Sigmoid colon (tissue), 7 donors: ENCODE measurements at places on chromosomes 12 and 14. TPM values are rescaled to one million over a fixed set of nuclear protein-coding genes. Genes with fewer than 3 reads are reported as not detected.
A peak's percentile ranks its signal among the peaks of the same experiment; 100 is the strongest.

Gene PROX2
- total RNA-seq, result 0.16 TPM

DNA sequence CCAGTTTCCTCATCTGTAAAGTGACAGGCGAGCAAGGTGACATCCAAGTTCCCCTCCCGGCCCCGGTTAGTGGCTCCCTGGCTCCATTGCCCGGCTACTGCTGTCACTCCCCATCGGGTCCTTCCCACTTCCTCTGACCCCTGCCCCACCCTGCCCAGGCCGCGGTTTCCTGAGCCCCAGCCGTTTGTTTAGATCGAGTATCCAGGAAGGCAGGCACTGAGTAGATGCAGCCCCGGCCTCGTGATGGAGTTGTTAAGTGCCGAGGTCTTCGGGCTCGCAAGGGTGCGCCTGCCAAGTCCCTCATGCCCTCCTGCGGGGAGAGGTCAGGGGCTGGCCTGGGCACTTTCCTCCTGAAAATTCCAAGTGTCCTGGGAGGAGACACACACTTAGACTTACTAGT is 55.4 kb downstream of the TEAD4 start:
- H3K27me3 ChIP-seq, result no peaks in the 10 kb centered on the region
- H3K4me1 ChIP-seq, result no peaks in the 10 kb centered on the region
- no peak overlapping the region for H3K4me3 ChIP-seq
- H3K36me3 ChIP-seq, result no peaks in the 10 kb centered on the region
- no peak for DNase-seq

GRCh38 chr12:57330992-57331391 is 80.0 kb upstream of the STAC3 start:
- no peak for DNase-seq
- no peak overlapping the region for H3K4me3 ChIP-seq
- H3K4me1 ChIP-seq, result no peaks in the 10 kb centered on the region
- H3K27me3 ChIP-seq, result no peaks in the 10 kb centered on the region
- H3K36me3 ChIP-seq, result no peaks in the 10 kb centered on the region
- H3K27ac ChIP-seq, result no peak overlapping the region

Gene C14orf132
- 10.4 TPM for total RNA-seq

Gene NOVA1
- total RNA-seq, result 32.4 TPM

DNA sequence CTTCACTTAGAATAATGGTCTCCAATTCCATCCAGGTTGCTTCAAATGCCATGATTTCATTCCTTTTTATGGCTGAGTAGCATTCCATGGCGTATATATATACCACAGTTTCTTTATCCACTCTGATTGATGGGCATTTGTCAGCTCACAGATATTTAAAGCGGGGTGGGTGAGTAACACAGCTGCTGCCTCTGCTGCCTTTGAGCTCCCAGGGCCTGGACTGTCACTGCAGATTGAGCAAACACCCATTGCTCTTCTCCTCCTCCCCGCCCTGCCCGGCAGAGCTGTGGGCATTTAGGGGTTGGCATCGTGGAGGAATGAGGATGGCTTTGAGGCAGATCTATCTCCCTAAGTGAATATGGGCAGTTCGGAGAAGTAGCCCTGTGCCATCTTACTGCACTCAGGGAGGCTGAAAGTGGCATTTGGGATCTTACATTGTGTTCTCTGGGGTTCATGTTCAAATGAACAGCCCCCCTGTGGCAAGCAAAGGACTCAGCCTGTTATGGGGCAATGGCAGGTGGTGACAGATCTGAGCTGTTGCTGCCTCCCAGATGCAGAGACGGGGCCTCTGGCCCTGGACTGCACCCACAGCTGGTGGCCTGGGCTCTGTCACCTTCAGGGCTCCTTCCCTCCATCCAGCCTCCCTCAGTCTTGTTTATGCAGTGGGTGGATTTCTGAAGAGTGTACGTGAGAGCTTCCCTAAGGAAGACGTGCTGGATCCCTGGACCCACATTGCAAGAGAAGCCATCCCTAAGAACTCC is 4.9 kb downstream of the RFLNA start:
- H3K27ac ChIP-seq, result no peak overlapping the region
- H3K27me3 ChIP-seq, result peaks cover 6% of the 10 kb centered on the region
- no peaks in the 10 kb centered on the region for H3K36me3 ChIP-seq
- no peak overlapping the region for H3K4me3 ChIP-seq
- DNase-seq, result no peak

GRCh38 chr12:9880532-9881078 is 684 bp upstream of the KLRF2 start:
- no peaks in the 10 kb centered on the region for H3K4me1 ChIP-seq
- no peak for DNase-seq
- H3K36me3 ChIP-seq, result no peaks in the 10 kb centered on the region

DNA sequence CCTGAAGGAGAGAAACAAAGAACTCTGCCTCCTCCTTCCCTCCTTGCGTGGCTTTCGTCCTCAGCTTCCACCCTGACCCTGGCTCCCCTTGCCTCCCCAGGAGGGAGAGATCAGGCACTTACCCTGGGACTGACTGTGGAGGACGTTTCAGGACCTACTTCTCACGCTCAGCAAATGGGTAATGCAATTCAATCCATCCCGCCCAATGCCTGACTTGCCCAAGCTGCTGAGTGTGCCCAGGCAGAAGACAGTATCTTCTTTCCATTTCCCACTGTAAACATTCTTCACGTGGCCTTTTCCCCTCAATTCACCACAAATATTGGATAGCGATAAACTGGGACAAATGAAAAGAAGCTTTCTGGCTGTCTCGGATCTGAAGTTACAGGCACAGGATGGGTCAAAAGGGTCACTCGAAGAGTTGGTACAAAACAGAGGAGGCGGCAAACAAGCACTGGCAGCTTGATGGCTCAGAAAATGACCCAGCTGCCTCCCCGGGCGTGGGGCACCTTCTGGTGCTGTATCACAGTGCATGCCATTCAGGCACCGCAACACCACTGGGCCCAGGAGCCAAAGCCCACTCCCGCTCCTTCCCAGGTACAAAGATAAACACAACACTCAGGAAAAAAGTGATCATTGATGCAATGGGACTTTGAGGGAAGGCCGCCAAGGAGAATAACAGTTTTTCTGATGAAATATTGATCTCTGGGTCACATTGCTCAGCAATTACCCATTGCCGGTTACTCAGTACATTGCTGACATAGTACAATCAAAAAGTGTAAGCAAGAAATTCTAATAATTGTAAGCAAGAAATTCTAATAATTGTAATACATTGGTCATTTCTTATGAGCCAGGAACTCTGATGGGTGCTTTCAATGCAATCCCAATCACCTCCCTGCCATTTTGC is 65.8 kb downstream of the TRIM9 start:
- no peaks in the 10 kb centered on the region for H3K27me3 ChIP-seq
- no peaks in the 10 kb centered on the region for H3K36me3 ChIP-seq
- no peak overlapping the region for H3K27ac ChIP-seq
- H3K4me3 ChIP-seq, result no peak overlapping the region

Gene LMNTD1
- not detected for total RNA-seq

GRCh38 chr14:29097476-29097875 is 330.9 kb downstream of the FOXG1 start:
- H3K4me3 ChIP-seq, result no peak overlapping the region
- no peak for DNase-seq
- no peaks in the 10 kb centered on the region for H3K4me1 ChIP-seq
- no peaks in the 10 kb centered on the region for H3K36me3 ChIP-seq
- no peaks in the 10 kb centered on the region for H3K27me3 ChIP-seq

Gene IKZF4
- total RNA-seq, result 3.2 TPM

- peak overlapping the region; percentile 50 for H3K27ac ChIP-seq
- H3K4me1 ChIP-seq, result no peaks in the 10 kb centered on the region
- H3K36me3 ChIP-seq, result peaks cover 30% of the 10 kb centered on the region
- DNase-seq, result no peak
- H3K27me3 ChIP-seq, result no peaks in the 10 kb centered on the region
Measured at GRCh38 chr12:27319409-27319808, 13.2 kb upstream of the BMAL2 start.

GRCh38 chr14:105398726-105399465 is 558 bp downstream of the TEX22 start:
- no peaks in the 10 kb centered on the region for H3K27me3 ChIP-seq
- peaks cover 26% of the 10 kb centered on the region for H3K36me3 ChIP-seq
- peak overlapping the region; percentile 84 for H3K27ac ChIP-seq
- DNase-seq, result no peak

Gene VDR
- 1.2 TPM for total RNA-seq

Gene DEGS2
- 0.49 TPM for total RNA-seq

Gene PRH2
- total RNA-seq, result not detected

Gene INHBE
- total RNA-seq, result 0.36 TPM

DNA sequence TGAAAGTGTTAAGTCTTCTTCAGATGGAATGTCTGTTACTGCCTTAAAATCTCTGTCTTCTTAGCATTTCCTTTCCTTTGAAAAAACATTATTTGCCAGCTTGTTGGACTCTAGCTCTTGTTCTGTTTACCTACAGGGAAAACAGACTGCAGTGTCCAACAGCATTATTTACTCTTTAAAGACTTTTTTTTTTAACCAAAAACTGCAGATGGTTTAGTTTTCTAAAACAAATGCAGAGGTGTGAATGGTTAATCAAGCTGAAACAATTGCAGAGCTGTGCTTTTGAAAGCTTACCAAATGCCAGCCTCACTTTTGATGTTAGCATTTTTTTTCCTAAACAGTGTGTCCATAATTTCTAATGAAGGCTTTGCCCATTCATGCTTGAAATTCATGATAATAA is 323.3 kb downstream of the TMEM117 start:
- H3K4me3 ChIP-seq, result no peak overlapping the region
- peaks cover 7% of the 10 kb centered on the region for H3K4me1 ChIP-seq
- H3K27ac ChIP-seq, result no peak overlapping the region
- no peaks in the 10 kb centered on the region for H3K36me3 ChIP-seq
- no peaks in the 10 kb centered on the region for H3K27me3 ChIP-seq
- DNase-seq, result no peak

DNA sequence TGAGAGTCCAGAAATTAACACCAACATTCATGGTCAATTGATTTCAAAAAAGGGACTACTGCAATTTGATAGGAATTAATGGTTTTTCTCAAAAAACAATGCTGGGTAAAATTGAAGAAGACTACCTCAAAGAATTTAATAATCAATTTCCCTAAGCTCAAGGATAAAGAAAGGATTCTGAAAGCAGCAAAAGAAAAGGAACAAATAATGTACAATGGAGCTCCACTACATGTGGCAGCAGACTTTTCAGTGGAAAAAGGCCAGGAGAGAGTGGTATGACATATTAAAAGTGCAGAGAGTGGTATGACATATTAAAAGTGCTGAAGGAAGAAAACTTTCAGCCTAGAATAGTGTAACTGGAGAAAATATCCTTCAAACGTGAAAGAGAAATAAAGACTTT is 15.6 kb upstream of the TAS2R43 start:
- H3K4me1 ChIP-seq, result no peaks in the 10 kb centered on the region
- no peak overlapping the region for H3K4me3 ChIP-seq
- H3K27me3 ChIP-seq, result no peaks in the 10 kb centered on the region
- H3K36me3 ChIP-seq, result no peaks in the 10 kb centered on the region
- no peak overlapping the region for H3K27ac ChIP-seq
- DNase-seq, result no peak

Gene REP15
- 0.82 TPM for total RNA-seq

DNA sequence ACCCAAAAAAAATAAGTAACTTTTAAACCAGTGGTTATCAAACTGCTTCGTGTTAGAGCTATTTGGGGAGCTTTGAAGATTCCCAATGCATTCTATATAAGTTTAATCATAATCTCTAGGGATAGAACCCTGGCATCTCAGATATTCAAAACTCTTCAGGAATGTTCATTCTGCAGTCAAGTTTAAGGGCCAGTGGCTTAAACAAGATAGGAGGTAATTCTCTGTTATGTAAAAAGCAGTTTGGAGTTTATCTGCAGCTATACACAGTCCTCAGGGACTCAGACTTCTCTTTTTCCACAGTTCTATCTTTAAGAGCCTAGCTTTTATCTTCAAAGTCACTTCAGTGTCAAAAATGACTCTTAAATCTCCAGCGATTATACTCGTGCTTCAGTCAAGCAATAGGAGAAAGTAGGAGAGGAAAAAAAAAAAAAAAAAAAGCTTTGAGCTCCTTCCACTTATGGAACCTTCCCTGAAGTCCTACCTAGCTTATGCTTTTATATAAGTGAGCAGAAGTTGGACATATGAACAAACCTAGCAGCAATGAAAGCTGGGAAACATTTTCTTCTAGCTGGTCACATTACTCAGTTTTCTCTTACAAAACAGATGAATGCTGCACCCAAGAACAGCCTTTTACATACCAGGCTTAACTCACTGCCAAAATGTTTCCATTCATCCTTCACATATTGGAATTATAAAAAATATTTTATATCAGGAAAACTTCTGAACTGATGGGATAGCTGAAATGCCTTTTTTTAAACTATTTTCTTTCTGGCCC is 302.8 kb downstream of the FSCB start:
- H3K4me1 ChIP-seq, result no peaks in the 10 kb centered on the region
- no peaks in the 10 kb centered on the region for H3K27me3 ChIP-seq
- H3K4me3 ChIP-seq, result no peak overlapping the region
- no peak overlapping the region for H3K27ac ChIP-seq
- no peak for DNase-seq

- DNase-seq, result no peak
- no peak overlapping the region for H3K4me3 ChIP-seq
- no peak overlapping the region for H3K27ac ChIP-seq
- H3K27me3 ChIP-seq, result no peaks in the 10 kb centered on the region
- H3K4me1 ChIP-seq, result no peaks in the 10 kb centered on the region
Measured at GRCh38 chr12:32789916-32790315, 34.2 kb upstream of the YARS2 start.

DNA sequence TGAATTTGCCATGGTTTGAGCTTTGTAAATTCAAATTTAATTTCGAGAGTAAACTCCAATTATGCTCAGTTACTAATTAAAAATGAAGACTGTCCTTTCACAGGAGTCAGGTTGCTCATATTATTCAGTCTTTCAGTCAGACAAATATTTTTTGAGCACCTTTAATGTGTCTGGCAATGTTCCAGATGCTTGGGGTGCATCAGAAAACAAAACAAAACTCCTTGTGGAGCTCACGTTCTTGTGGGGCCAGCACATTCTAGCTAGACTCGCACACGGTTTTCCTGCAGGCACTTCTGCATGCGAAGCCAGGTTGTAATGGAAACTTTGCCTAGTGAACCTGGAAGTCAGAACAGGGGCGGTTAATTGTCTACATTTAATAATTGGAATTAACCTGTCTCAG is 64.0 kb upstream of the ATF1 start:
- no peak overlapping the region for H3K4me3 ChIP-seq
- H3K4me1 ChIP-seq, result no peaks in the 10 kb centered on the region
- H3K27me3 ChIP-seq, result no peaks in the 10 kb centered on the region
- no peak overlapping the region for H3K27ac ChIP-seq
- H3K36me3 ChIP-seq, result peaks cover 5% of the 10 kb centered on the region

DNA sequence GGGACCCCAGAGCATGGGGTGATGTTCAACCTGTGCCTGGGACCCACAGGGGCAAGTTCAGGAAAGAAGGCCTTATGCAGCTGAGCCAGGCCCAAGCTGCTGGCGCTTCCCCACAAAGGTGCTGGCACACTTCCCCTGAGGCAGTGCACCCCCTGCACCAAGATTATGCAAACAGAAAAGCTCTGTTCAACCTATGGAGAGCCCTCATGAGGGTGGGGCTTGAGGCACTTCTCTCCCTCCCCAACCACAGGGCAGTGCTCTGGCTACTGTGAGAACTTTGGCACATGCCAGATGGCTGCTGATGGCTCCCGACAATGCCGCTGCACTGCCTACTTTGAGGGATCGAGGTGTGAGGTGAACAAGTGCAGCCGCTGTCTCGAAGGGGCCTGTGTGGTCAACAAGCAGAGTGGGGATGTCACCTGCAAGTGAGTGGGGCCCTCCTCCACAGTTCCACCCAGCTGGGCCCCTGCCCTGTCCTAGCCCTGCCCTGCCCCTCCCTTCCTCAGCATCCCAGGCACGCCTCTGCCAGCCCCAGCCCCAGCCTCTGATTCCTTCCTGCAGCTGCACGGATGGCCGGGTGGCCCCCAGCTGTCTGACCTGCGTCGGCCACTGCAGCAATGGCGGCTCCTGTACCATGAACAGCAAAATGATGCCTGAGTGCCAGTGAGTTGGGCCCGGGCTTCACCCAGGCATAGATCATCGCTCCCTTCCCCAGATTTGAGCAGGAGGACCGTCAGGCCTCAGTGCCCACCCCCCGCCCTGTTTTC is 5.5 kb upstream of the NXPH4 start:
- H3K4me3 ChIP-seq, result no peak overlapping the region
- peaks cover 66% of the 10 kb centered on the region for H3K36me3 ChIP-seq
- no peaks in the 10 kb centered on the region for H3K4me1 ChIP-seq
- no peak for DNase-seq
